ENCODE measurements at places on chromosomes 16 and 17. TPM values are rescaled to one million over a fixed set of nuclear protein-coding genes. Genes with fewer than 3 reads are reported as not detected.

DNA sequence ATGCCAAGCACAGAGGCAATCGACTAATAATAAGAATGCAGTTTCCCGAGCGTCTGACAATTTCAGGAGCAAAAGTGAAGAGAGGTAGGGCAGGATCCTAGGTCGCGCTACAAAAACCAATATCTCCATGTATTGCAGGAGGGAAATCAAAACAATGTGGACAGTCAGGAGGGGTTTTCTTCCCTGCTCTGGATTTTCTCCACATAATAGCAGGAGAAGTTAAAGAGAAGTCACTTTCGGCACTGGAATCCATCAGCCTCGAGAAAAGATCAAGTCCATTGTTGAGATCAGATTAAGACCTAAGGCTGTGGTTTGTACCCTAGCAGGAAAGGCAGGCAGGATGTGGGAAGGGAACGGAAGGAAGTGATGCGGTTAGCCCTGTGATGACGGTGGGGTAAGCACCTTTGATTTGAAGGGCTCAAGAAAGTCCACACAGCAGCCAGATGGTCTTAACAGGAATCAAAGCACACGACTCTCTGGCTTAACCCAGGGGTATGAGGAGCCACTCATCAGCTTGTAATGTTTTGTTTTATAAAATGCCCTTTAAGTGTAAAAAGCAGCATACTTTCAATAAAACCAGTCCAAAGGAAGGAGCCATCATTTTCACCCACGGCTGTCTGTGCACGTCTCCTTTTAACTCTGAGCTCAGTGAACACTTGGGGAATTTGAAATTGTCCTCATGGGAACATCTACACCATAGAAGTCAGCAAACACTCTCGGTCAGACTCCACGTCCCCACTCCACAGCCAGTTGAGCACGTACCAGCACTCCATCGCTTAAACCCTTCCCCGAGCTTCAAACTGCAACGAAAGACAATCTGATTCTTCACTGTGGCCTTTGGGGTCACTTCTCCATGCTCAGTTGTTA is 15.8 kb upstream of the AKTIP start:
- DNase-seq = no peak

GRCh38 chr16:455453-455852 is 30.0 kb downstream of the RAB11FIP3 start:
- no peak for DNase-seq

MYO15B gene
- total RNA-seq = 76.5 TPM

SSTR5 gene
- total RNA-seq = not detected

CRYM gene
- 1.0 TPM for total RNA-seq

DNA sequence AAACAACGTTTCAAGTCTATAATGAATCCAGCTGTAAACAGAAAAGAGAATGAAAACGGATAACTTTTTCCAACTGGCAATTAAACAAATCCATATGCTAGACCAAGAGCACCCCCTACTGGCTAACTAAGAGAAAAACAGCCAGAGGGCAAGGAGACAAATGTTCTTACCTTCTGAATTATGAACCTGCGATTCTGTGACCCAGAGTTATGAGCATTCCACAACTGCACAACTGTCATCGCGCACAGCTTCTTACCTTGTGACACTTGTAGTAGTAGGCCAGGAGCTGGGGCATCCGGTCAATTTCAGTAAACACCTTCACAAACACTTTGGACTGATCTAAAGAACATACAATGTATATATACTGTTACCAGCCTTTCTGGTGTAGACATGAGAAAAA is 18.6 kb downstream of the COG7 start:
- DNase-seq = no peak

DNA sequence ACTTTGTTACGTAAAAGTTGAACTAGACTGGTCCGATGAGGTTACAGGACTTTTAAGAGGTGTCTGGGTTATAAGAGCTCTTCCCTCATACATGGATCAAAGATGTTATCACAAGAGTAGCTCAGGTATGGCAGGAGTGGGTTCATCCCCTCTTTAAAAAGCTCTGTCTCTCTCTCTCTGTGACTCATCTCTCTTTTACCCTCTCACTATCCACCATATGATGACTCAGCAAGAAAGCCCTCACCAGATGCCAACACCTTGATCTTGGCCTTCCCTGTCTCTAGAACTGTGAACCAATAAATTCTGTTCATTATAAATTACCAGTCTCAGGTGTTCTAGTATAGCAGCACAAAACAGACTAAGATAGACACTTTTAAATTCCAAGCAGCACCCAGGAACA is 1.9 kb upstream of the CLEC19A start:
- DNase-seq = no peak

- peak; percentile 85 for DNase-seq
Observed at GRCh38 chr16:57301126-57301817, 16.8 kb upstream of the PLLP start.

DNA sequence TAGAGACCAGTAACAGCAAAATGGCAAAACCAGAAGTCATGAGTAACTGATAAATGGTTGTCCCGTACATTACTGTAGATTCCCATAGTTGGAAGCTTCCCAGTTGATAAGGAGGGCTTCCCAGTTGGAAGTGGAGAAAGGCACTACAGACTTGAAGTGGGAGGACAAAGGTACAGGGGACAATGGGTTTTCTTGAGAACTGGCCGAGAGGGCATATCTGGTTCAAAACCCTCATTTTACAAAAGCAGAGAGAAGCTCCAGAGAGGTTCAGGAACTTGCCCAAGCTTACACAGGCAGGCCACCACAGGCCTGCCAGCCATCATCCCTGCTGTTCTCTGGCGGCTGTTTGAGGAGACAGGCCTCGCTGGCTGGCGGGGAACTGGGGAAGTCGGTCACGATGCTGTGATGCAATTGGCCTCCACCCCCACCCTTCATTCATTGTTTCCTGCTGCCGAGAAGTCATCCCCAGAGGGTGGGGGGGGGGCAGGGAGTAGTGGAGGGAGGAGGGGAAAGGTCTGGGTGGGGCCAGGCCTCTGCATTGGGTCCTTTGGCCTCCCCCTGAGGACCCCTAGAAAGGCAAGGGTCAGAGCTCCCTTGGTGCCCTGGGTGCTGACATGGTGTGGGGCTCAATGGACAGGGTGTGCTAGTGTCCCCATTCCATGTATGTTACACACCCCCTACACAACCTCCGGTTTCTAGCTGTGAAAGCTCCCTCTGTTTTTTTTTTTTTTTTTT is 3.0 kb downstream of the UBALD2 start:
- DNase-seq = peak; percentile 96

GRCh38 chr17:75011401-75012095 is 922 bp upstream of the MRPL58 start:
- no peak for DNase-seq

GRCh38 chr17:74491626-74492025 is 25.2 kb downstream of the CD300A start:
- no peak for DNase-seq

SPN gene
- 2.2 TPM for total RNA-seq

GRCh38 chr16:4233431-4233830 is 8.4 kb downstream of the SRL start:
- DNase-seq = no peak

DNA sequence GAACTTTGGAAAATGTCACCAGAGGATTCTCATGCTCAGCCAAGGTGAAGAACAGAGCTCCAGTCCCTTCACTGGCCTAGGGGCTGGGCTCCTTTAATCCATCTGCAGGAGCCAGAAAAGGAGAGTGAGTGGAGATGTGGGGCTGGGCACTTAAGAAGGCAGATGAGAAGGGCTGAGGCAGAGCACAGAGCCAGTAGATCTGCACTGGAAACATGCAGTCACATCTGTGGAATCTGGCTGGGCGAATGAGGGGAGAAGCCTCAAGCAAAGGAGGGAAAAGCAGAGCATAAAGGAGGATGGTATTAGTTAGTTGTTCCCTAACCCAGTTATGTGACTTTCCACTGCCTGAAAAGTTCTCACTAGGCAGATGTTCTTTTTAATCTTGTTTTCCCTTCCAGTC is 50.4 kb upstream of the BCAR1 start:
- no peak for DNase-seq

AOC2 gene
- 0.86 TPM for total RNA-seq

DNA sequence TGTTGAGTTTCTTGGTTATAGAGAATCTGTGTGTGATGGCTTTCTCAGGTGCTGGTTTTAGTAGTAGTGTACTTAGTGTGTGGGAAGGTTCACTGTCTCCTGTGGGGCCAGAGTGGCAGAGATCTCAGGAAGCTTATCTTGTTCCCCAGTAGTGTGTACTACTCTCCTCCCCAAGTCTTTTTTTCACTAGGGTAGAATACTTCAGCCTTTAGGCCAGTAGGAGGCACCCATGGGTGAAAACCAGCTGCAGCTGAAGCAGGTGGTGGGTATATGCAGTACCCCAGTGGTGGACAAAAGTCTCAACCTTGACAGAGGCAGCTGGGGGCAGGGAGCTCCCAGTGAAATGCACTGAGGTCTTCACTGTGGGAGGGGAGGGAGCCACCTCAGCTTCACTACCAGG is 109.9 kb downstream of the PHKB start:
- no peak for DNase-seq

NPIPB8 gene
- 1.2 TPM for total RNA-seq

CDH13 gene
- 32.0 TPM for total RNA-seq

GRCh38 chr17:76644995-76645394 is 1.4 kb upstream of the ST6GALNAC1 start:
- no peak for DNase-seq

GRCh38 chr17:968812-969730 is 10.5 kb downstream of the NXN start:
- DNase-seq = no peak

DNA sequence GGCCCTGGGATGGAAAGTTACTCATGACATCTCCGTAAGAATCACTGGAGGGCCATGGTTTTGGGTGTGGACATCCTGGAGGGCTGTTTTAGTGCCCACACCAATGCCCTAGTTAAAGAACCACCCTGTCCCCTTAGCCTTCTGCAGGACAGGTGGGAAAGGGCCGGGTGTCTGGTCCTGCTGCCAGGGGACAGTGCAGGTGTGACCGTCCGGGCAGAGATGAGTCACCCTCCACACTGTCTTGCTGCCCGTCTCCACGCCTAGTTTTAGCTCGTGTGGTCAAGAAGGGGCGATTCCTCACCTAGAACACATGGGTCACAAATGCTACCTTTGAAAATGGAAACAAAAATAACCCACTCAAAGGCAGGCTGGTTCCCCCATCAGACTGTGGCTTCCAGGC is 17.0 kb downstream of the CEP295NL start:
- DNase-seq = no peak

GRCh38 chr17:29251184-29251583 is 4.5 kb downstream of the CRYBA1 start:
- DNase-seq = no peak

- no peak for DNase-seq
Observed at GRCh38 chr17:72617557-72617956, 474.9 kb downstream of the SLC39A11 start.

- no peak for DNase-seq
Observed at GRCh38 chr16:74153773-74154172, 142.8 kb upstream of the PSMD7 start.

All from posterior vena cava (tissue), 2 donors.